ENCODE measurements at places on chromosomes 7 and 10. TPM values are rescaled to one million over a fixed set of nuclear protein-coding genes. Genes with fewer than 3 reads are reported as not detected.

DNA sequence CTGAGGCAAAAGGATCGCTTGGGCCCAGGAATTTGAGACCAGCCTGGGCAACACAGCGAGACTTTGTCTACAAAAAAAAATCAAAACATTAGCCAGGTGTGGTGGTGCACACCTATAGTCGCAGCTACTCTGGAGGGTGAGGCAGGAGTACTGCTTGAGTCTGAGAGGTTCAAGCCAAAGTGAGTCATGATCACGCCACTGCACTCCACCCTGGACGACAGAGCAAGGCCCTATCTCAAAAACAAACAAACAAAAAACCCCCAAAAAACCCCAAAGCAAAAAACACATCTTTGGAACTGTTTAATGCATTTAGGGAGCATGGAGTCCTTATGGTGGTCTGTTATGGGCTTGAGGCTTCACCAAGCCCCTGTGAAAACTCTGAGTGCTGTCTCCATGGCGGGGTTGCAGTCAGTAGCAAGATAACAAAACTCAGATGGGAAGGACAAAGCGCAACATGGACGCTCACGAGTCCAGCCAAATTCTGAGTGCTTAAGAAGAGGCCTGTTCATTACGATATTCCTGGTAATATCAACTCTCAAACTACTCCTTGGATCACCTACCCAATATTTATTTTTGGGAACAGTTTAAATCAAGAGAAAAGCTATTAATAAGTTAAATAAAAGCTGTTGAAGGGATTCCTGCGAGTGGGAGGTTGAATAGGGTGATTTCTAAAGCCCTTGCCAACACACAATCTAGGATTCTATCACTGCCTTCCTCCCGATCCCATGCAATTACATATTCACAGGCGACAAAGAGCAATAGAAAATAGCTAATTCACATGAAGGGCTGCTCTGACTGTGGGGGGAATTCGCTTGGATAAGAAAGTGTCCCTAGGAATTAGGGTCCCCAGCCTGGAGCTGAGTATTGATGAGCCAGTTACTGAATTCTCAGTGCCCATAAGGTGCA lies 123.3 kb downstream of the HIPK2 start:
- DNase-seq: no peak
- no peak overlapping the region for H3K27ac ChIP-seq
- no peaks in the 10 kb centered on the region for H3K27me3 ChIP-seq
- no peak overlapping the region for H3K4me3 ChIP-seq
- H3K4me1 ChIP-seq: peaks cover 46% of the 10 kb centered on the region

DNA sequence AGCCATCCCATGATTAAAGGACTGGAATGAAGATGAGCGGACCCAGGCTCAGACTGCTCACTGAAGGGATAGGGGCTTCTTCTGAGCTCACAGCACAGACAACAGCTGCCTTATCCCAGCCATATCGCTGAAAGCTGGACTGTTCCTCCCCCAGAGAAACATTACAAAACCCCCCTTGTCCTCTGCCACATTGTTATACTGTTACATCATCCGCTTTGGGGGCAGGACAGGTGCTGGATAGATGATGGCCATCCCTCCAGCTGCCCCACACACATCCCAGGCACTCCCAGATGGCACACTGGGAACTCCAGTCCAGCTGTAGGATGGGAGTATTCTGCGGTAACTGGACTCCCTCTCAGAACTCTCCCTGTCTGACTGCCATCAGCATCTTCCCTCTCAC lies 58.7 kb upstream of the BTRC start:
- no peak overlapping the region for H3K27ac ChIP-seq
- peaks cover 36% of the 10 kb centered on the region for H3K27me3 ChIP-seq
- no peak for DNase-seq
- H3K4me3 ChIP-seq: no peak overlapping the region
- H3K36me3 ChIP-seq: no peaks in the 10 kb centered on the region

DNA sequence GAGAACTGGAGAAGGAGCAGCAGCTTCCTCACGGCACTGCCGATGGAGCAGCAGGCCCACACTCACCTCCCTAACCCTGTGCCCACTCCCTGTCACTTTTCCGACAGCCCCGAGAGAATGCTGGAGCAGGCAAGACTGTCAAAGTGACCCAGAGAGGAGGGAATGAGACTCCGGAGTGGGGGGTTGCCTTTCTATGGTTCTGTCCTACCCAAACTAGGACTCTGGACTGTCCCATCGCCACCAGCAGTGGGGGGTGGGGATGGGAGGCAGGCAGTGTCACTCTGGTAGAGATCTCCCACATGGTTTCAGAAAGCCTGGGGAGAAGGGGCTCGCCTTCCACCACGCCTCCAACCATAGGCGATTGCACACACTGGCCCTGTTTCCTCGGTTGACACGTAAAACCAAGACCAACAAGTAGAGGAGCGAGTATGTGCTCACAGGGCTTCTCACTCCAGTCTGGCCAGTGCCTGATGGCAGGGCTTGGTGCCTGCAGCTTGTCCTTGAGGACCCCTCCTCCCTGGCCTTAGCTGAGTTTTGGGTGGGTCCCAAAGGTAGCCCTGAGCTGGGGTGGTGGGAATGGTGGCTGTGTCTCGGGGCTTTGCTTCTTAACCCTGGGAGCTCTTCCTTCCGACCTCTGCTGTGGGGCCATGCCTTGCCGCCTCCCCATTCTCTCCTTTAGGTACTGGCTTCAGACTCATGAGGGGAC lies 148.5 kb downstream of the PTPN20 start:
- no peak for DNase-seq
- no peaks in the 10 kb centered on the region for H3K36me3 ChIP-seq

DNA sequence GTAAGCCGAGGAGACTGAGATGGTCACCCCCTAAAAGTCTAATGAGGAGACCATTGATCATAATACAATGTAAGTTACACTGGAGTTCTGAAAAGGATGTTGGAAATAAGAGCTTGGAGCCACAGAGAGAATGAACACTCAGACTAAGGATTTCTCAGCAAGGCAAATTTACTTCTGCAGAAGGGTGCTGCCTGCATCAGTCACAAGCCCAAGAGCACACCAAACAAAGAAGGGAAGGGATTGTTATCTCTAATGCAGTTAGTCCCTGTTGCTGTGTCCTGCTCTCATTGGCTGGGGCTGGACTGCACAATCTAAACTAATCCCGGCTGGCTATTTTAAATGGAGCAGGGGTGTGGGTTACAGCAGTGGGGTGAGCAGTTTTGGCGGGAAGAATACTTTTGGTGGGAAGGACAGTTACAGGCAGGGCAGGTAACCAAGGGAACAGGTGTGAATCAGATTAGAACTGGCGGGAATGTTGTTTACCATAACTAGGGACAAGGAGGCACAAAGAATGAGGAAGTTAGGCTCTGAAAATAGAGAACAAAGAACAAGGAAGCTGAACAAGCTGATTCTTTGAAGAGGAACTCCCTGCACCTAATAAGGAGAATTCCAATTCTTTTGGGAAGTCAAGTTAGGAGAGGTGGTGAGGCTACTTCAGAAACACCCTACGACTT lies 30.3 kb upstream of the TRIM24 start:
- H3K4me1 ChIP-seq: no peaks in the 10 kb centered on the region
- no peak for DNase-seq
- no peaks in the 10 kb centered on the region for H3K27me3 ChIP-seq
- no peak overlapping the region for H3K27ac ChIP-seq

The UBTD1 gene
- total RNA-seq: 10.8 TPM

GRCh38 chr10:44952779-44953231 lies 6.8 kb upstream of the RASSF4 start:
- H3K4me1 ChIP-seq: peaks cover 66% of the 10 kb centered on the region
- no peak overlapping the region for H3K4me3 ChIP-seq
- no peaks in the 10 kb centered on the region for H3K36me3 ChIP-seq

The RSPH10B gene
- not detected for total RNA-seq

DNA sequence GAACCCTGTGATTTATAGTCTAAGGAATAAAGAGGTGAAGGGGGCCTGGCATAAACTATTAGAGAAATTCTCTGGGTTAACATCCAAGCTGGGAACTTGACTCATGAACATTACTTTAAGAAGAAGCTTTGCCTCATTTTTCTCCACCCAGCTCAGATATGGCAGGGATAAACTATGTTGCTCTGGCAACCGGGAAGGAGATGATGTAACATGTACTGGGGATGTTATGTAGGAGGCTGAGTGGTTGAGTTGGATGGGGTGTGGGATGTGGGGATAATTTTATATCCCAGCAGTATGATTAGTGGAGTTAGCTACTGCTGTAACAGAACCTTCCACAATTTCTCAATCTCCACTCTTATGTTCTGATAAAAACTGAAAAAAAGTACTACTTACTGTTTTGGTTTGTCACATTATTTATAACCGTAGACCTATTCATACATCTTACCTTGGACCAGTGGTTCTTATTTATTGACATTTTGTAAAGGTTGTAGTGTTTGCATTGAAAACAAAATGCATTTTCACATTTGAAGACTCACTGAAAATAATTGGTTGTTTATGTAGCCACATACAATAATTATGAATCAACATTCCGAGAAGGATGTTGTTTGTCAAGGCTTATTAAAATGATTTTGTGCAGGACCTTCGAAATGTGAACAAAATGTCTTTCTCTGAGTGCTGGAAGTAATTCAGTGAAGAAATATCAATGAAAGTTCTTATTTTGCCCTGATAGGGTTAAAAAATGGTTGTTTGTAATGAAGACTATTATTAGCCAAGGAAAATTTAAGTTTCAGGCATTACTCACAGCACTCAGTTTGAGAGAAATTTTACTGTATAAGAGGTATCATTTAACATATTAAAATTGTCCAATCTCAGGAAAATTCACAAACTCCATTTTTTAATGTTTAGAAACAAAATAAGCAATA lies 1.3 kb downstream of the OR2F2 start:
- DNase-seq: no peak
- H3K36me3 ChIP-seq: no peaks in the 10 kb centered on the region
- H3K27ac ChIP-seq: no peak overlapping the region
- H3K4me1 ChIP-seq: peaks cover 3% of the 10 kb centered on the region

DNA sequence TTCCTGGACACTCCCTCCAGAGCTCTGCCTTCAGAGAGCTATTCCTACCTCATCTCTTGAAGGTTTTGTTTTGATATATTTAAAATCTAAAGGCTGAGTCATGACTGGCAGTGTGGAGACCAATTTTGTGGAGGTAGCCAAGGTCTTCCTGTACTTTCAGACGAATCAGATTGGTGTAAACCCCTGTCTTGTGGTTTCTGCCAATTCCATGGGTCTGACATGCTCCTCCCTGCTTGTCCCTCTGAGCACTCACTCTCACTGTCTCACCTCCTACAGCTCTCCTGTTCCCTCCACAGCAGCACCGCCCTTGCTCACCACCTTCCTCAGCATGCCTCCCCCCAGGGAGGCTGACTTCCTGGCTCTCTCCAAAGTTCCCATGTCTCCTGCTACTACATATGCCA lies 179.8 kb downstream of the NPSR1 start:
- H3K4me1 ChIP-seq: no peaks in the 10 kb centered on the region
- H3K27ac ChIP-seq: no peak overlapping the region
- no peak for DNase-seq

GRCh38 chr10:12806228-12807095 lies 195.1 kb downstream of the CCDC3 start:
- H3K36me3 ChIP-seq: no peaks in the 10 kb centered on the region
- H3K27ac ChIP-seq: no peak overlapping the region
- no peaks in the 10 kb centered on the region for H3K4me1 ChIP-seq
- no peaks in the 10 kb centered on the region for H3K27me3 ChIP-seq

The TAS2R16 gene
- not detected for total RNA-seq

DNA sequence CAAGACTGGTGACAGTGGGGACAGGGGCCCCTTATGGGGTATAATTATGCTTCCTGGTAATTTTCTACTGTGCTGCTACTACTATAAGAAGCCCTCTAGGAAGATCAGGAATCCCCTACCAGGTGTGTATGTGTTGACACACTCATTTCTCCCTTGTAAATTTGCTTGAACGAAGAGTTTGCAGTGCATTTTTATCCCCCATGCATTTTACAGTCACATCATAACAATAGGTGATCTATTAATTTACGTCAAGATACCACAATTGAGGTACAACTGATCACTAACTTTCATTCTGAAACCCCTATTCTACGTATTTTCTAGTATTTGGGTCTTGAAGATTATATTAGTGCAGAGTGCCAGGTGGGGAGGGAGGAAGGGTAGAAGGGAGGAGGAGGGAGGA lies 252.2 kb downstream of the NSUN6 start:
- H3K36me3 ChIP-seq: no peaks in the 10 kb centered on the region
- H3K27me3 ChIP-seq: no peaks in the 10 kb centered on the region
- no peak overlapping the region for H3K4me3 ChIP-seq
- no peak for DNase-seq

Data from esophagus muscularis mucosa (tissue), 4 donors.